ENCODE measurements at places on chromosomes 11 and 22. TPM values are rescaled to one million over a fixed set of nuclear protein-coding genes. Genes with fewer than 3 reads are reported as not detected.

The SLC29A2 gene
- 13.9 TPM for total RNA-seq

The IGSF22 gene
- 5.4 TPM for total RNA-seq

The PHLDA2 gene
- 0.83 TPM for total RNA-seq

The ATF4 gene
- 301 TPM for total RNA-seq

The C11orf86 gene
- not detected for total RNA-seq

The CD248 gene
- 41.3 TPM for total RNA-seq

The TMEM132A gene
- not detected for total RNA-seq

The GGTLC3 gene
- total RNA-seq = not detected

The CLTCL1 gene
- 1.4 TPM for total RNA-seq

The SERHL2 gene
- 0.81 TPM for total RNA-seq

The RTL10 gene
- 30.9 TPM for total RNA-seq

The FZD4 gene
- not detected for total RNA-seq

The LRP4 gene
- not detected for total RNA-seq

The MFRP gene
- total RNA-seq = not detected

The MUC5AC gene
- not detected for total RNA-seq

Data from naive thymus-derived CD8-positive, alpha-beta T cell (primary cell).